ENCODE measurements at places on chromosomes 5 and 9. TPM values are rescaled to one million over a fixed set of nuclear protein-coding genes. Genes with fewer than 3 reads are reported as not detected.

PCDHA3 gene
- not detected for total RNA-seq

HCN1 gene
- not detected for total RNA-seq

- no peaks in the 10 kb centered on the region for H3K27me3 ChIP-seq
- no peaks in the 10 kb centered on the region for H3K36me3 ChIP-seq
- peak overlapping the region; percentile 68 for H3K27ac ChIP-seq
- H3K4me1 ChIP-seq: peaks cover 22% of the 10 kb centered on the region
- DNase-seq: no peak
These were observed 30.6 kb downstream of the CLINT1 start for GRCh38 chr5:157828105-157828943.

- H3K27me3 ChIP-seq: peaks cover 90% of the 10 kb centered on the region
- H3K27ac ChIP-seq: no peak overlapping the region
- peaks cover 39% of the 10 kb centered on the region for H3K4me1 ChIP-seq
- no peaks in the 10 kb centered on the region for H3K36me3 ChIP-seq
- no peak overlapping the region for H3K4me3 ChIP-seq
These were observed 204.8 kb downstream of the MEF2C start for GRCh38 chr5:88677943-88678769.

- no peaks in the 10 kb centered on the region for H3K36me3 ChIP-seq
- DNase-seq: no peak
- H3K27me3 ChIP-seq: no peaks in the 10 kb centered on the region
- H3K27ac ChIP-seq: no peak overlapping the region
- no peak overlapping the region for H3K4me3 ChIP-seq
- no peaks in the 10 kb centered on the region for H3K4me1 ChIP-seq
These were observed 170.8 kb downstream of the SGCD start for GRCh38 chr5:156497804-156498208.

GRCh38 chr5:108382784-108383330, 959 bp upstream of the FBXL17 start:
- H3K4me1 ChIP-seq: peaks cover 20% of the 10 kb centered on the region
- no peaks in the 10 kb centered on the region for H3K27me3 ChIP-seq
- H3K27ac ChIP-seq: peak overlapping the region; percentile 91
- no peaks in the 10 kb centered on the region for H3K36me3 ChIP-seq
- DNase-seq: no peak

DNA sequence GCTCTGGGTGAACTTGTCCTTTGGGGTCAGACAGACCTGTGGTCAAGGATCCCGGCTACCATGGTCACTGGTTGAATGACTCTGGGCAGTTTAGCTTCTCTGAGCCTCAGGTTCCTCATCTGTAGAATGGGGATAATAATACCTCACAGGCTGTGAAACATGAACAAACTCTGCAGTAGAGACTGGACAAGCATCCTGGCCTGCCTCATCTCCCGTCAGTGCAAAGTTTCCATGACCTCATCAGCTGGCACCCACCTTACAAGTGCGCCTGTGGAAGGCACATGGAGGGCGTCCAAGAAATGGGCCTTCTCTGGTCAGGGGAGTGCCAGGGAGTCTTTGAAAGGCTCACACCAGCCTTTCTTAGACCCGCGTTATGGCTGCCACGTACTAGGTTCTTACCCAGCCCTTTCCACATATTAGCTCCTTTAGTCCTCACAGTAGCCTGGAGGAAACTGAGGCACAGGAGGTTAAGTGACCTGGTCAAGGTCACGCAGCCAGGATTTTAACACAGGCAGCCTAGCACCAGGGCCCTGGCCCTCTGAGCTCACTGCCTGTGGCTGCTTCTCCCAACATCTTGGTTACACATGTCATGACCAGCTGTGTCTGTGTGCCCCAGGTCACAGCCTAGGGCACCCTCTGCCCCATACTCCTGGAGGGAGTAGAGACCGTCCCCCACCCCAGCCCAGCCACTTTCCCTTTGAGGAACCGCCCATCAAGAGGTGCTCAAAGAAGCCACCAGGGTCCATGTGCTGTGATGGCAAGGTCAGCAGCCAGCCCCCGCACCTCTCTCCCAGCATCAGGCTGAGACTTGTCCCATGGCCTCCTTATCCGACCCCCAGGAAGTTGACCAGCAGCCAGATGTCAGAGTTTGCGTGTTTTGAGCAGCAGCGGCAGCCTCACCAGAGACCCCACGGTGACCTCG, 39.4 kb upstream of the RPL26L1 start:
- peaks cover 12% of the 10 kb centered on the region for H3K4me1 ChIP-seq
- H3K27ac ChIP-seq: no peak overlapping the region
- H3K36me3 ChIP-seq: no peaks in the 10 kb centered on the region
- H3K4me3 ChIP-seq: no peak overlapping the region
- no peak for DNase-seq
- no peaks in the 10 kb centered on the region for H3K27me3 ChIP-seq

- no peaks in the 10 kb centered on the region for H3K36me3 ChIP-seq
- H3K4me1 ChIP-seq: no peaks in the 10 kb centered on the region
- H3K27ac ChIP-seq: no peak overlapping the region
- no peaks in the 10 kb centered on the region for H3K27me3 ChIP-seq
These were observed 71.1 kb upstream of the PITX1 start for GRCh38 chr5:135105105-135105484.
